HuH-7 (cell line): ENCODE measurements at places on chromosomes 12 and 14.

- DNase-seq, result no peak
Observed at GRCh38 chr14:29165431-29165830, 398.8 kb downstream of the FOXG1 start.

- DNase-seq, result no peak
Observed at GRCh38 chr12:113241191-113242025, 20.1 kb downstream of the TPCN1 start.

DNA sequence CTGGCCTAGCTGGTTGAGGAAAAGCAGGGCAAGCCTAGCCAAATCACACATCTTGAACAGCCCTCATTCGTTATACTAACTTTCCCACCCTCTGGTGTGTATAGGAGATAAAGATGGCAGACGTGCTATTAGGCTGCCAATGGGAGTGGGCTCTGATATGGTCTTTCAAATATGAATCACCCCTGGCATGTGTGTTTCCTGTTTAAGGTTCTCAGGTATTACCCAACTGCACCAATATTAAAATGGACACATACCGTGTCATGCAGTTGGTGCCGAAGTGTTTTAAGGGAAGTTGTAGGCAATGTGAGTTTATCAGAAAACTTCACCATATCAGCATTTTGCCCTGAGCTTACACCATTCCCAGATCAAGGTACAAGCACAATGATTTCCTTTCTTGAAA lies 33.4 kb downstream of the CHST11 start:
- DNase-seq, result no peak

DNA sequence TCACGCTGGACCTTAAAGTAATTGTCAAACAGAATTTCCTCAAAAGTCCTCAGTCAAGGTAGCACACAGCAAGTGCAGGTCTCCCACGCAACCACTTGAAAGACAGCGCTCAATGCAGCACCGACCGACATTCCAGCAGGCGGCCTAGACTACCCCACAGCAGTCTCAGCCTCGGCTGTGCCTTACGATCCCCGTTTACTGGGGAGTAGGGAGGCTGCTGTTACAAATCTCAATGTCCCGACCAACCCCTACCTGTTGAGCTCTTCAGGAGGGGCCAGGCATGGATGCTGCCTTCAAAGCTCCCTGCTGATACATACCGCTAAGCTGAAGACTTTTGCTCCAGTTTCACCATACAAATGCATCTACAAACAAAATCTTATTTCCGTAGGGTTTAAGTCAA lies 21.8 kb downstream of the VPS37B start:
- DNase-seq, result no peak

- DNase-seq, result no peak
Observed at GRCh38 chr12:57935331-57935730, 6.0 kb upstream of the ATP23 start.
